Retinal pigment epithelial cell (primary cell): ENCODE measurements at places on chromosomes 2 and 18.

GRCh38 chr2:40820319-40820718, 368.4 kb upstream of the SLC8A1 start:
- DNase-seq = no peak

- DNase-seq = no peak
Measured at GRCh38 chr2:85400023-85400422, 10.1 kb downstream of the CAPG start.

DNA sequence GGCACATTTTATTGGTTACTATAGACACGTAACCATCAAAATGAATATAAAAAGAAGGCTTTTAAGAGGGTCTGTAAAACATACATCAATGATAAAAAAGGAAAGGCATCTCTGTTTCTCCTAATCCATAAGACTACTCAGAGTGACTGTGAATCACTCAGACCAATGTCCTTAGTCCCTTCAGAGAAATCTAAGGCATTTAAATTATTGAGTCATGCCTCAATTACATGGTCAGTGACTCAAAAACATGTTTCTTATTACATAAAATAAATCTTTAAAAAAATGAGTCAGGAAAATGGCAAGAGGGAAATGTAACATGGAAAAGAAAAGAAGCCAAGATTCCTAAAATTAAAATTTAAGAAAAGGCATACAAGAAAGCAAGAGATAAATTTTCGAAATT, 146.6 kb downstream of the ERBB4 start:
- DNase-seq = peak; percentile 15

DNA sequence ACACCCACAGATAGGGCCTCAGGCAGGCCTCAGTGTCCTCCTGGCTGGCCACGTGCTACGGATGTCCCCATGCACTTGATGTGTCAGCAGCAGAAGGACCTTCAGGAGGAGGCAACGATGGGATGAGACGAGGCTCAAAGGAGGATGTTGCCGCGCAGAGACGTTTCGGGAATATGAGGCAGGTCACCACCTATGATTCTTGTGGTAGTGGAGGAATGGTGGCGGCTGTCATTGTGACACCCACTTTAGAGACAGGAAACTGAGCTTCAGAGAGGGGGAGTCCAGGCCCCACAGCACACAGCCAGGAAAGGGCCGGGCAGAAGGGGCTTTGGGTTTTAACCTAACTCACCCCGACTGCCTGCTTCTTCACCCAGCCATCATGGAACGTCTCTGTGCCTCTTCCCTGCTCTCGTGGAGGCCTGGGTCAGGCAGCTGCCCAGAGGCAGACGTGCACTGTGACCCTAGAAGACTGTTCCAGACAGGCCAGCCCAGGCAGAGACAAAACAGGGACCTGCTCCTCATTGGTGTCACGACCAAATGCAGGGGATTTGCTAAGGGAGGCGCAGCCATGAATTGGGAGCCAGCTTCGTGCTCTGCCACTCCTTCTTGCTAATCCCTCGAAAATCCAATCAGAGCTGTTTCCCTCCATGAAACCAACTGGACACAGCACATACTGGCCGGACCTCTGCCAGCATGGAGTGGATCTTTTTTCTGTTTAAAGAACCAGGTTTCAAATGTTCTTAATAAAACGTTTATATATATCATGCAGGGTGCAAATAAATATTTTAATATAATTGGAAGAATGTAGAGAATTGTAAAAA, 169.2 kb downstream of the ASB1 start:
- DNase-seq = no peak

GRCh38 chr2:9416267-9416961, 6.9 kb downstream of the ITGB1BP1 start:
- DNase-seq = no peak

GRCh38 chr2:113799375-113799774, 42.9 kb upstream of the SLC35F5 start:
- DNase-seq = no peak

DNA sequence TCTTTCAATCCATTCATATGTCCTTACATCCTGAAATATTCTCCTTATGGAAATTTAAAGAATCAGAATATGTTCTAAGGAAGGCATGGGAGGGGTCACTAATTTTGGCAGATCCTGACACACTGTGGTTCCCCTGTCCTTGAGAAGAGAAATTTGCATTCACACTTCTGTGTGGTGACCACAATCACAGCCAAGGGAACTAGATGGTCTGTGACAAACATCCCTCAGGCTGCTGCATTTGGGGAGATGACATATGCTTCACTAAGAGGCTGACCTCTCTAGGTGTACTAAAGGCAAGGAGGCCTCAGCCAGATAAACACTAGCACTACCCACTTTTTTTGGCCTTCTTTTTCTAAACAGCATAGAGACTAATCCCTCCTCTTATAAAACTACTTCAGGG, 129.6 kb downstream of the MREG start:
- DNase-seq = no peak

- no peak for DNase-seq
Measured at GRCh38 chr2:140797718-140798117, 1333.1 kb downstream of the LRP1B start.

DNA sequence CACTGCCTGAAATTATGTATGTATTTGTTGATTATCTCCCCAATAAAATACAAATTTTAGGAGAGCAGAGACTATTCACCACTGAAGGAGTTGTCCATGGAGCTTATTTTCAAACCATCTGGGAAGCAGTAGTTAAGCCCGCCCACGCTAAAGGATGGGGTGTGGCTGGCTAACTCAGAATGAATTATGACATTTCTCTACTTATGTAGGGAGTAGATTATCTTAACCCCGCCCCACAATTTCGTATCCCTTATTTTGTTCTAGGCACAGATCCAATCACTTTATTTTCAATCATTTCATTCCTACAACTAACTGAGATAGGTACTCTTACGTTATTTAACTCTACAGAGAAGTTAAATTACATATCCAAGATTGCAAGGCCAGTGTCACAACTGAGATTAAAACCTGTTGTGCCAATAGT, 1.4 kb upstream of the LAPTM4A start:
- DNase-seq = no peak

DNA sequence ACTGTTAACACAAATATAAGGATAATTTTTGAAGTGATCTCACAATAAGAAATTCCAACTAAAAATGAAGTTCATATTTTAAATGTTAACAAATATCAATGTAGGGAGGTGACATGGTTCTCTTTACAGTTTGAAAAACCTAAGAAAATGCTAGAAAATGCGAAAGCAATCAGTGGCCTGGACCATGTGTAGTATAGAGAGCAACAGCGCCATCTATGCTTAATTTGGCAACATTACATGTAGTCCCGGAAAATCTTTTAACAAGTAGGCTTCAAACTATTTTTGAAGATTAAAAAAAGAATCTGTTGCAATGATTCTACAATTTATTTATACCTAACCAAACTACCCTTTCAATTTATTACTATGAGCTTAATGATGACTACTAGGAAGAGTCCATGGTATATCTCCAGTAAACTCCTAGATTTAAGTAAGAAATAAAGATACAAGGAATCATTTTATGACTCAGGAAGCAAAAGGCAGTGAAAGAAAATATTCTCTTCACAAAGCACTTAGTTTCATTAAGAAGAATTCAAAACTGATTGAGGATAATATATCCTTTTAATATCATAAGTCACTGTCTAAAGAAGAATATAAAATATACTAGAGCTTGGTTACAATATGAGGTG, 33.3 kb downstream of the NDUFA10 start:
- peak; percentile 18 for DNase-seq

GRCh38 chr18:79329786-79330185, 65.9 kb upstream of the NFATC1 start:
- no peak for DNase-seq

GRCh38 chr2:239826376-239826775, 198.8 kb downstream of the NDUFA10 start:
- DNase-seq = no peak
